LHCN-M2 (cell line): ENCODE measurements at places on chromosomes 2 and 18. TPM values are rescaled to one million over a fixed set of nuclear protein-coding genes. Genes with fewer than 3 reads are reported as not detected.
A peak's percentile ranks its signal among the peaks of the same experiment; 100 is the strongest.

GRCh38 chr2:45545943-45546342 is 65.1 kb downstream of the SRBD1 start:
- no peak for DNase-seq

- DNase-seq = no peak
These were observed 39.0 kb upstream of the STRN start for GRCh38 chr2:37005118-37005868.

GRCh38 chr2:73337828-73338227 is 44.5 kb upstream of the EGR4 start:
- DNase-seq = no peak

GRCh38 chr2:222861411-222862105 is 722 bp downstream of the ACSL3 start:
- peak; percentile 36 for DNase-seq

GRCh38 chr2:112061840-112062239 is 6.8 kb downstream of the TMEM87B start:
- no peak for DNase-seq

- DNase-seq = no peak
These were observed 1286.2 kb downstream of the SUCLG1 start for GRCh38 chr2:83172841-83173240.

DNA sequence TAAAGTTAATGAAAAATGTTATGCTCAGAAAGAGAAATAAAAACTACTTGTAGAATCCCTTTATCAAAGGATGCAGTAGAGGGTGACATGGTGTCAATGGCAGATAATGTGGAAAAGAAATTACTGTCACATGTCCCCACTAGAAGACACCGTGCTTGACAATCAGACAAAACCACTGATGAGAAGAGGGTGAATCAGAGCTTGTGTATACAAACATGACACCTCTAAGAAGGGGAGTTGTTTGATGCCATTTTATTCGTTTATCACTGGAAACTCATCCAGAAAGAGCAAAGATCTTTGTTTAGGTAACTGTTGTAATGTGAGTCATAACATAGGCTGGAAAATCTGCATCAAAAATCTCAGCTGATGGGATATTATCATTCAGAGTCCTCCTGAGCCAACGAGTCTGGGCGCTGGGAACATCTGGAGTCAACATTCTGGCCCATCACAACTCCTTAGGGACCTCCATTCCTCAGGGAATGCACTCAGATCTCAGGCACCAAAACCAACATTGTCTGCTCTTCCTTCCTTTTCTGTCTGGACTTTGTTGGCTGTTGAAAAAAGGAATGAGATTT is 49.5 kb upstream of the RAB12 start:
- DNase-seq = peak; percentile 29

PCARE gene
- not detected in 2 replicates for total RNA-seq

DNA sequence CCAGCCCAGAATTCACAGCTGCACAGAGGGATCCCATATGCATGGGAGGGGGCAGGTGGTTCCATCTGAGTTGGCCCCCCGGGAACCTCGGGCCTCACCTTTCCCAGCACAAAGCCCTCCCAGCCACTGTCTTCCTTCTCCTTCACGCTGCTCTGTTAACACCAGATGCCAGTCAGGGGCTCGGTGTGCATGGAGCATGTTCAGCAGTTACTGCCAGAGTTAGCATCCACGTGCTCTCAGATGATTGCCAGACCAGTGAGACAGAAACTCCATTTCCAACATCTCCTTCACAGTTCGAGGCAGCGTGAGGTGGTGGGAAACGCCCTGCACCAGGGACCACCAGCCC is 101.0 kb downstream of the PTGR3 start:
- no peak for DNase-seq

GRCh38 chr2:48129293-48129950 is 223.1 kb upstream of the FBXO11 start:
- DNase-seq = peak; percentile 90

- DNase-seq = peak; percentile 29
These were observed 200.0 kb downstream of the GLI2 start for GRCh38 chr2:120935339-120936313.

DNA sequence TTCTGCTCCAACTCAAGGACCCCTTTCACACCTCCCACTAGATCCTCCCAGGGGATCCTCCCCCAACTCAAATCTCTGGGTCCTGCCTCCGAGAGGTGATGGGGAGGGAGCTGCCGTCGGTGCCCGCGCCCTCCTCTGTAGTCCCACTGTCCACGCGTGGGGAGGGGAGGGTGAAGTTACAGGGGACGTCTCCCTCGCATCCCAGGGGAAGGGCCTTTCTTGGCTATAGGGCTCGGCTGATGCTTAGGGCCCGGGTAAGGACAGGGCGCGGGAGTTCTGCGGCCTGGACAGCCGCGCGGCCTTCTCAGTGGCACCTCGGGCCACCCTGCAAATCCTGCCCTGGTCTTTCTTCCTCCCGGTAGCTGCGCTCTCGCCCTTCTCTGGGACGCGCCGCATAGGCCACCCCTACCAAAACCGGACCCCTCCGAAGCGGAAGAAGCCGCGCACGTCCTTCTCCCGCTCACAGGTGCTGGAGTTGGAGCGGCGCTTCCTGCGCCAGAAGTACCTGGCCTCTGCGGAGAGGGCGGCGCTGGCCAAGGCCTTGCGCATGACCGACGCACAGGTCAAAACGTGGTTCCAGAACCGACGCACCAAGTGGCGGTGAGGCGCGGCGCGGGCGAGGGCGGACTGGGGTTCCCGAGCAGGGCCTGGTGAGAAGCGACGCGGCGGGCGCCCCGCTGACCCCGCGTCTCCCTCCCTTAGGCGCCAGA is 1.2 kb downstream of the TLX2 start:
- DNase-seq = no peak

DNA sequence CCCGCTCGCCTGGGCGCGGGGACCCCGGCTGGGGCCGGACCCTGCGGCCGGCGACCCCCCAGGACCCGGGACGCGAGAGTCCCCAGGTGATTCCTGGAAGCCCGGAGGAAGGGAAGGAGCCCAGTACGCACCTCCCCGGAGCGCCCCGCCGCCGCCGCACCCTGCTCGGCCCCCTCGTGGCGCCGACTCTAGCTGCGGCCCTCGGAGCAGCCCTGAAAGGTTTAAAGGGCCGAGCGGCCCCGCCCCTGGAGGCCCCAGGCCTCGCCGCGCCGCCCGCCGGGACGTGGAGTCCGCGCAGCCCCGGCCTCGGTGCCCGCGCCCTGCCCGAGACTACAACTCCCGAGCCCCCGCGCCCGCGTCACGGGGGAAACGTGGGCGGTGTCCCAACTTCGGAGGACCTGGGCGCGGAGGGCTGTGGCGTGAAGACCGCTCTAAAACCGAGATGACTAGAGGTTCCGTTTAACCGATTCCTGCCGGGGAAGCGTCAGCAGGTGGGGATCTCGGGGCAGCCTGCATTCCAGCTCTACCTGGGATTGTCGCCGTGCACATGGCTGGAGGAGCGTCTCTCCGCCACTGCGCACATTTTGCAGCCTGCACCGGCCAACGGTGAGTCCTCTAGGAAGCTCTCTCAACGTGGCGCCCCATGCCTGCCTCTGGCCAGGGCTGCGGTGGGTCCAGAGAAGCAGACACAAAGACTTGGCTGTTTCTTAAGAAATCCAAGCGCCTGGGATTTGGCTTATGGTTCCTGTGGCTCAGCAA is at the start of gene TMEM150A:
TMEM150A (minus strand) TSS at position 223 of the 759 bp plus-strand sequence. CDS start 750 bp downstream, outside the sequence.
- DNase-seq = peak; percentile 89

DNA sequence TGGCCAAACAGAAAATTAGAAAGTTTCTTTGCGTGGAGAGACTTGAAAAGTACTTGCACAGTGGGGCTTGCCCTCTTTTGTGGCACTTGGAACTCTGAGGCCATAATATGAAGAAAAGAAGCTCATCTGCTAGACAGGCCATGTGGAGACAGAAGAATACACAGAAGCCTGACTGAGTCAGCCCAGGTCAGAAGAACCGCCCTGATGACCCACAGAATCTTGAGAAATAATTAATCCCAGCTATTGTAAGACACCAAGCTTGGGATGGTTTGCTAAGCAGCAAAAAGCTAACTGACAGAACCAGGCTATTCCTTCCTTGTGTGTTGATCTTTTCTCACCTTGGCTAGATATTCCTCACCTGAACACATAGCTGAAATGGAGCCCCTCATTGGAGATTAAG is 33.7 kb downstream of the G6PC2 start:
- no peak for DNase-seq

NCKAP5 gene
- 0.40 and 0.58 TPM in 2 replicates for total RNA-seq

- no peak for DNase-seq
These were observed 19.5 kb downstream of the INPP4A start for GRCh38 chr2:98463988-98464771.

DNA sequence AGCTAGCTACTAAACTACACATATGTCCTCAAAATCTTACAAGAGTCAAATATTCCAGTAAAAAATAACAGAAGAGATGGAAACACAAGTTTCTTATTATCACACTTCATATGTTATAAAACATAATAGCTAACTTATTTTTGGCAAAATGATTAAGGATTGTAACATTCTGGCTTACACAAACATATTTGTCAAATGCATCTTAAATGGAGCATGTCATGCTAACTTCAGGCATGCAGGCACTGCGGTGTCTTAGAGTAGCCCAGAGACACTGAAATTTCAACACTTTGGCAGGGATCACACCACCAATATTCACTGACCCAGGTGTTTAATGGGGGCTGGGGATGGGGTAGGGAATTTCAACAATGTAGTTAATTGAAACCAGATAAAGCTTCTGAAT is 51.6 kb downstream of the LDAH start:
- DNase-seq = no peak

GREB1L gene
- 15.2 and 17.4 TPM in 2 replicates for total RNA-seq

DNA sequence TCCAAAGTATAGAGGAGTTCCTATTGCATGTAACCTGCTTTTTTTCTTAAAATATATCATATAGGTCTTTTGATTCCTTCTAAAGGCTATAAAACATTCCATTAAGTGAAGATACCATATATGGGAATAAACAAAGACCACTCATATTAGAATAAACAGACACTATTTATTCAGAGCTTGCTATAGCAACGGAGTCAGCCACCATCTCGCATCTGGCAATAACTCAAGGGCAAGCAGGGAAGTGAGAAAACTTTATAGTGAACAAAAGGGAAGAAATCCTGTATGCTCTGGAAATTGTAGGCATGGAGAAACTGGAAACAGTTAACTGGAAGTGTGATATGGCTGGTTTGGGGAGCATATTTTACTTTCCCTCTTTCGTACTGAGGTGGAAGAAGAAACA is 301.9 kb downstream of the PTH2R start:
- no peak for DNase-seq

DNA sequence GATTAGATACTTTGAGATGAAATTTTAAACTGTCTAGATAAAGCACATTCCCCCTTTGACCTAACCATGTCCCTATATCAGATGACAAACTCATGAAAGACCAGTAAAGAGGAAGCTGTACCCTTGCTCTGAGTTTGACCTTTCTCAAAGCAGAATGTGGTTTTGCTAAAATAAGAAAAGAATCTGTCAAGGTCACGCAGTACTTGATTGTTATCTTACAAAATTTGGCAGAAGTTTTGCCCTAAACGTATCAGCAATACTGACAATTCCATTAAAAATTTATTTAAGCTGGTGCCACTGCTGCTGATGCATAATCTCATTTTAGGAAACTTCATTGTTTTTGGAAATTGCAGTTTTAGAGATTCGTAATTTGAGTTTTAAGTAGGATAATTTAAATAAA is 31.2 kb upstream of the GALM start:
- DNase-seq = no peak

GRCh38 chr2:74567881-74568280 is 13.4 kb downstream of the DOK1 start:
- DNase-seq = peak; percentile 78

DNA sequence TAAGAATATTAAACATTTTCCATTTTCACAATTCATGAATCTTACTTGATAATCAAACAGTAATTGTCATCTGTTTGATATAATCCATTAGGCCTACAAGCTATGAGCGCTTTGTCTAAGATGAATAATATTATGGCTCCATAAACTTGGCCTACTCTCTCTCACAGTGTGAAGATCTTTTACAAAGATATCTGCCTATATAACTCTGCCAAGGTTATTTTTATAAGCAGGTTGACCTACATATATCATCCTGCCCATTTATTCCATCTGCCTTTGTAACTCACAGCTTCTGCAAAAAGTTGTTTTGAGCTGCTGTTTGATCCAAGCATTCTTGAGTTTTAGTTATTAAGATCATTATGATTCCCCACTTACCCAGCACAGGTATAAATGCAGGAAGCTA is 158.3 kb downstream of the PDE11A start:
- no peak for DNase-seq

DNA sequence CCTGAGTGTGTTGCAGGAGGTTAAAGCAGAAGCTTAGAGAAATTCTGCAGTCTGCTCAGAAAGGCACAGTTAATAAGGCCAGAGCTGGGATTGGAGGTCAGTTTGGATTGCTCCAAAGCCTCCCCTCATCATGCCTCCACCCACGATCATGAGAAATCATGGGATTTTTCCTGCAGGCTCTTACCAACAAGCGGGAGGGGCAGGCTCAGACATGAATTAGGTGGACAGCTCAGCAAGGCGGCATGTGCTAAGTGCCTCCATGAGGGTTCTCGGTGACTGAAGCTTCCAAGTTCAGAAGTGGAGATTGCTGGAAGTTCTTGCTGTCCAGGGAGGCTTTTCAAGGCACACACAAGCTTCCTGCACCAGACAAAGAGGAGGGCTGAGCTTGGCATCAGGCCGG is 163.8 kb downstream of the SETBP1 start:
- DNase-seq = no peak

LYG1 gene
- total RNA-seq = 0.26 and 0.86 TPM in 2 replicates

CD28 gene
- total RNA-seq = 0.52 and 0.64 TPM in 2 replicates

- DNase-seq = peak; percentile 14
These were observed 223.7 kb downstream of the ALK start for GRCh38 chr2:29697715-29698114.

- DNase-seq = peak; percentile 44
These were observed 12.3 kb upstream of the TFCP2L1 start for GRCh38 chr2:121297217-121297830.
